ENCODE measurements at places on chromosomes 2 and 18.

DNA sequence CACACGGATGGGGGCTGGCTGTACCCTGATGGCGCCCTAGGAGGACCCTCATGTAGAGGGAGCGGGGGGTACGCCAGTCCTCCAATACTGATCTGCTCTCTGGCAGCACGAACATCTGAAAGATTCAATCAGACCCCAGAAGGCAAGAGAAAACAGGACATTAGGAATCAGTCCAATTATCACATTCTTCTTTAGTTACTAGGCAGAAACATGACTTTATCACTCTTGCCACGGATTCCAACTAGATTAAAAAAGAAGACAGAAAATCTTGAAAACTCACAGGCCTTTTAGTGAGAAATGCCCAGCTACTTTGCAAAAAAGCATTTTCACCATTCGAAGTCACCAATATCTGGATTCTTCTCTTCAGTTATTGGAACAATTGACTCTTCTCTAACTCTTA is 68.4 kb downstream of the ID2 start:
- no peak for DNase-seq

- no peak for DNase-seq
These were observed 72.6 kb downstream of the ACTR2 start for GRCh38 chr2:65300134-65300760.

DNA sequence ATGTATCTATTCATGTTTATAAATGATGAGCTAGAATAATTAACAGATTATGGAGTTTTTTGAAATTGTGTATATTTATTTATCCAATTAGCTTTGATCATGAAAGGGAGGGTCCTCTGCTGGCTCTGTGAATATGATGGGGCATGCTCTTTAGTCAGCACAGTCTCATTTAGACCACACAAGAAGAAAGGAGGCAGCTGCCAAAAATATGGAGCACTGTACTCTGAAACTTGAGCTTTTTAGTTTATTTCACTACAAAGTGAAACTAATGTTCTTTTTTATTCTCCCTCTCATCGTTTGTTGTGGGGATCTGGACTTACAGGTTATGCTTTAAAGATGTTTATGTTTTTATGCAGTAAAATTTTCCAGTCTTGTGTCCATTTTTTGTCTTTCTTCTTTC is 266.9 kb upstream of the GULP1 start:
- no peak for DNase-seq

GRCh38 chr2:14804902-14805301 is 172.4 kb downstream of the LRATD1 start:
- no peak for DNase-seq

DNA sequence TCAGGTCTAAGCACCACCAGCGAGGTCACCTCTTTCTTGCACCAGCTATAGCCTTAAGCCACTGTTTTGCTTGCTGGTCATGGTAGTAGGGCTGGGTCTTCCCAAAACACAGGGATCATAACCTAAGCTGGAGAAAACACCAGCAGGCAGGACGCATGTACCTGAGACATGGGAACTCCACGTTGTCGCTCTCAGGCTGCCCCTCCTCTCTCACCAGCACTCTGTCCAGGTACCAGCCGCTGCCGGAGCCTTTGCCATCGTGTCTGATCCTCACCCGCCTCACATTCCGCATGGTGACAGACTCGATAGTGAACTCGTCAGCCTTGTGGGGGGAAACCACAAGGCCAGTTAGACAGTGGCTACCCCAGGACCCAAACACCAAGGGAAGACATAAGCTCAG is 79.5 kb downstream of the LOXHD1 start:
- no peak for DNase-seq

GRCh38 chr2:224440988-224441387 is 39.1 kb upstream of the FAM124B start:
- no peak for DNase-seq

- no peak for DNase-seq
These were observed 101.7 kb downstream of the AGAP1 start for GRCh38 chr2:235595422-235596010.

GRCh38 chr2:165633431-165633830 is 160.6 kb downstream of the GALNT3 start:
- no peak for DNase-seq

DNA sequence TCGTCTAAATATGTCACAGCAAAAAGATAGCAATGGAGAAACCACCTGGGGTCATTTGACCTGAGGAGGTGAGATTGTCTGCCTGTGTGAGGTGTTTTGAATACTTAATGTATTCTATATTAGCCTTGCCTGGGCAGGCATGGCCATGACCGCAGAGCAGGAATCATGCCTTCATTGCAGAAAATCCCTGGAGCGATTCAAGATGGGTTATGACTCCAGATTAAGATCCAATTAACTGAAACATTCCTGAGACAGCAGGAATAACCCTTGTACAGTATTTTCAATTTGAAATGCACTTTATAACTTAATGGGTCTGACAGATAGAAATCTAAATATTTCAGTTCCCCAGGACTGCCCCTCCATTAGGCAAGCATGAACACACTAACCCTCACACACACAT is 227.3 kb upstream of the RAB6C start:
- DNase-seq: no peak

DNA sequence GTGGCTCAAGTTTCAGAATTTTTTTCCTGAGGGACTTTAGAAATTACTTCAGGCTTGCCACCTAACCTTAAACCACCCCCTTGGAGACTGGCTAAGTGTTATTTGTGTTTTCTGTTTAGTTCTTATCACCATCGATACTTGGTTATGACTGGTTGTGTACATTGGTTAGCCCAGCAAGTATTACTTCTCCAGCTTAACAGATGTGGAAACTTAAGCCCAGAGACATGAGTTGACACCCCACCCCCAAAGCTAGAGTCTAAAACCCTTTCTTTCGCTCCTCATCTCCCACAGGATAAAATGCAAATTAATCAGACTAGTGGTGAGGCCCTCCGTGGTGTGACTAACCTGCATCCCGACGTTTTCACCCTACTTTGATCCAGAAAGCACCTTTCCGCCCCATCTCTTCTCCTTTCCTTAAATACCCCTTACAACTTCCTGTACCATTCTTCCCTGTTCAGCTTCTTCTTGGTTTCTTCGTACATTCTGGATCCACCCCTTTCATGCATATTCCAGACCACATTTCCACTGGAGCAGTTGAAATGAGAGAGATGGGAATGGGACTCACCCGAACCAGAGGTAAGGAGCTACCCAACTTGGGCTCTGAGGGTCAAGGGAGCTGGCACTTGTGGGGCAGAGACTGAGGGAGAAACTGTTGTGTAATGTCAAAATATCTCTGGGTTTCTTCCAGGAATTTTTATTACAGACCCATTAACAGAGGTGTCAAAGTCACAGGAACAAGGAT is 819 bp upstream of the MAP3K2 start:
- DNase-seq: no peak

DNA sequence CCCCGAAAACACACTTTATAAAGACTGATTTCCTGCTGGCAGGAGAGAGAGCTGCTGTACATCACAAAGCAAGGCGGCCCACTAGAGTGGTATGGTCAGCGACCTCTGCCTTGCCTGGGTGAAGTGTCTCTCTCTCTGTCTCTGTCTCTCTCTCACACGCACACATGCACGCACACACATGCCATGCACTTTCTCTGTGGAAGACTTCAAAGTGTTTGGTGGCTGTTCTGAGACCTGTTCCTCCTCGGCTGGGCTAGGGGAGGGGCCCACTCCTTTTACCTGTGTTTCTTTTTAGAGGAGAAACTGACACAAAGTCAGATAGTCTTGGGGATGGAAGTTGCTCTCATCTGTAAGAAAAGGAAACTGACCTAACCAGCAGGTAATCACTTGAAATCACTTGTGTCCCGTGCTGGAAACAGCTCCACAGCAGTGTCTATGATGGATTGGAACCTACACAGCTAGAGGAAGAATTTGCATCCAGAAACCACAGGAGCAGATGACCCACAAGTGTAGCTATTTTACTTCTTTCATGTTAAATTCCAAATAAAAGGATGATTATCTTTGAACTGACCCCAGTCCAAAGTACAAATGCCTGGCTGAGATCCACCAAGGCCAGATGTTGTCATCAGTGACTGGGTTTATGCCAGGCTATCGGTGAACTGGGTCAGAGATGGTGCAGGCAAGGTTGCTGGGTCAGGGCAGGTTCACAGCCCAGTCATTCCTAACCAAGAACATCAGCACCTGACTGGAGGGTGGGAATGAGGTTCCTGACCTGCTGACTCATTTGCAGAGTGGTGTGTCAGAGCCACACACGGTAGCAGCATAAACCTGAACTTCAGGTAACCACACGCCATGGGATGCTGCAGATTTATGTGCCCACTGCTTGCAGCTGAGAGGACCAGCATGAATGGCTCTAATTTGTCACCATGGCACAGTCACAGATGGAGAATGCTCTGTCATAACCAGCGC is 63.0 kb downstream of the NPAS2 start:
- DNase-seq: no peak

DNA sequence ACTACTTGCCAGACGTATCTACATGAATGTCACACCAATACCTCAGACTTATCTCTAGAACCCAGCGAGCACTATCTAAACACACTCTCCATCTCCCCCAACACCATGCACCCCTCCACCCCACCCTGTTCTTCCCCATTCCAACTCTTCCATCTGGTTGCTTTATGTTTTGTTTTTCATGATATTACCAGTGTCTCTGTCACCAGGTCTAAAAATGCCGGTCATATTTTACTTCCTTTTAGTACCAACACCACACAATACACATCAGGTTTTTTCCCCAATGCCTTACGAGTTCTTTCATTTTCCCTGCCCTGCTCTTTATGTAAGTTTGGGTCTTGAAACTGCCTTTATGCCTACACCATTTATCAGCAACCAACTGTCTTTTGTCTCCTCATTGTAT is 10.2 kb upstream of the ITGA4 start:
- DNase-seq: no peak

- DNase-seq: peak; percentile 7
These were observed 57.4 kb downstream of the MYO1B start for GRCh38 chr2:191302459-191303139.

- DNase-seq: no peak
These were observed 60.7 kb downstream of the TNS1 start for GRCh38 chr2:217941886-217942728.

DNA sequence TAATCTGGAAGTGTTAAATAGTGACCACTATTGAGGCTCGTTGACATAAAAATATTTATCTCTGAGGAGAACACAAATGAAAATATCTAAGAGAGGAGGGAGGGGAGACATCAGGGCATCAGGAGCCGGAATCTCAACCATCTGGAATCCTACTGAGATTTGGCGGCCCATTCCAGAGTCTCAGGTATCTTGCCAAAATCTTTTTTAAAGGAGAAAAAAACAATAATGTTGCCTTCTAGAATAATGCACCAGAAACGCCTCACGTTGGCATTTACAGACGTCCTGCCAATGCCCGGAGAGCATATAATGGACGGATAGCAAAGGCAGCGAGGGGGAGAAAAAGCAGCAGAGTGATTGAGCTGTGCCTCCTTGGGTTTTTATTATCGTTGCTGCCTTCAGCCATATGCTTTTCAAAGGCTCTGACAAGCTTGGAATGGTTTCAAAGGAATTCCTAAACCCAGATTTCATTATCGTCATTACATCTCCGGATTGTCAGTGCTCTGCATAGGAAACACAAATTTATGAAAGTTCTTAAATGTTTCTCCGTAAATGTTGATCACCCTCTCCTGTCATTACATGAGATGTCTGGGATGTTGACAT is 30.9 kb upstream of the EGR4 start:
- no peak for DNase-seq

DNA sequence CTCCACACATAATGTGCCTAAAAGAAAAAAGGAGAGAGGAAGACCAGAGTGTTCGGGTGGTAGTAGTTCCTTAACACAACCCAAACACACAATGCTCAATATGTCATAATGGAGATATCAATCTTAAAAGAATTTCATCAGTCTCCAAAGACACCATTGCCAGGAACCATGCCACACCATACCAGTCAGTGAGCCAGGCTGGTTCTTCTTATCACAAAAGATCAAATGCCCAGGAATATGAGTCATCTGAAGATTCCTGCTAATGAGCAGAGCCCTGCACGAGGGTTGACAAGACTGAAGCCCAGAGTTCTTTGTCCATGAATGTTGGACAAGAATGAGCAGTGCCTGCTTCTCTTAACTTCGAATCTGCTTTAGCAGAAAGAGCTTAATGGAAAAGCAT is 262.3 kb downstream of the ZNF516 start:
- no peak for DNase-seq
